GF-D8 (cell line): ENCODE measurements at places on chromosomes 3 and 15.
A peak's percentile ranks its signal among the peaks of the same experiment; 100 is the strongest.

DNA sequence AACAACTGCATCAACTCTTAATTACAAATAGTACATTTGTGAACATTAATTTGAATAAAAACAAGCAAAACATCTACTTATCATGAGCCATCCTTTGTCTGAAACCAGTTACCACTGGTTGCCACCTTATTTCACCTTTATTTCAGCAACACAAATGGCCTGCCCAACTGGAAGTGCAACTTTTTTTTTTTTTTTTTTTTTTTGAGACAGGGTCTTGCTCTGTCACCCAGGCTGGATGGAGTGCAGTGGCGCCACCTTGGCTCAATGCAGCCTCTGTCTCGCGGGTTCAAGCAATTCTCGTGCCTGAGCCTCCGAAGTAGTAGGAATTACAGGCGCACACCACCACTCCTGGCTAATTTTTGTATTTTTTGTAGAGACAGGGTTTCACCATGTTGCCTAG, 13.1 kb downstream of the WDR82 start:
- DNase-seq: no peak

GRCh38 chr3:52234516-52235447, 4.2 kb downstream of the TWF2 start:
- no peak for DNase-seq

GRCh38 chr3:38610436-38610835, 39.1 kb downstream of the SCN5A start:
- DNase-seq: no peak

- DNase-seq: no peak
Observed at GRCh38 chr3:152352554-152352953, 83.8 kb downstream of the MBNL1 start.

DNA sequence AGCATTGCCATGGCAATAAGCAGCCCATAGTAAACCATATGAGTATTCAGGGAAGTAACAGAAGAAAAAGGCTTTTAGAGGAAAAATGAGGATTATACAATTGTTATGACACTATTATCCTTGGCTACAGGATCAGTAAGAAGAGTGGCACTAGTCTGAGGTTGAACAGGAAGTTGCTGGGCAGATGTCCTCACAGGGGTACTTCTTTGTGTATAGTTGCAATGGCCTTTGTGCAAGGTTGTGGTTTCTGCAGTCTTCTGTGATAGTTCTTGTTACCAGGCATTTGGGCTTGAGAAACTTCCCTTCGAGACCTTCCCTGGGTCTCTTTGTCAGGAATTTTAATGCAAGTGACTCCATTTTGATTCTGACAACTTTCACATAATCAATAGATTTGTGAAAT, 100.6 kb upstream of the ATP11B start:
- peak; percentile 97 for DNase-seq

- no peak for DNase-seq
Observed at GRCh38 chr3:110123946-110124345, 786.6 kb upstream of the DPPA4 start.

DNA sequence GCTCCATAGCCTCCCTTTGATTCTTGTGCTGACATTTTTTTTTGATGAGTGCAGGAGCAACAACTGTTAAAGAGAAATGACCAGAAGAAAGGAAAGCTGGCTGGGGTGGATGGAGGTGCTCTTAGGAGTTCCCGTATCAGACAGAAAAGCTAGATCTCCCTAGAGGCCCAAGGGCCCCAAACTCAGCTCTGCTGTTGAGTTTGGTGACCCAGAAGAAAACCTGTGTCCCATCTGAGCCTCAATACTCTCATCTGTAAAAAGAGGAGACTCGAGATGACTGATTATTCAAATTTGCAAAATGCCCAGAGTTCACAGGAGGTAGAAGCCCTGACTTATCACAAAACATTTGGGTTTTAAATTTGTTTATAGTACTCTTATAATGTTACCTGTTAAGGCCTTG, 142.4 kb downstream of the TIGIT start:
- no peak for DNase-seq

DNA sequence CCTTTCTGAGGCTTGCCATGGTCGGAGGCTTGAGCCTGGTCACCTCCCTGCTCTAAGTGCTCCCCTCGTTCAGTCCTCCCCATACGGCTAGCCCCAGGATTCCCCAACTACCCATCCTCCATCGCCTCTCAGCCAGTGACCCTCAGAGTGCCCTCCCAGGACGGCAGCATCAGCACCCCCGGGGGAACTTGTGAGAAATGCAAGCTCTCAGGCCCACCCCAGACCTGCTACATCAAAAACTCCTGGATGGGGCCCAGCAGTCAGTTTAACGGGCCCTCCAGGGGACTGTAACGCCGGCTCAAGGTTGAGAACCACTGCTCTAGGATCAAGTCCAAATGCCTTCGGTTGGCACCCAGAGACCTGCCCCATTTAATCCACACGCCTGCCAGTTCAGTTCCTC, 6.9 kb downstream of the ADAMTS17 start:
- DNase-seq: no peak

DNA sequence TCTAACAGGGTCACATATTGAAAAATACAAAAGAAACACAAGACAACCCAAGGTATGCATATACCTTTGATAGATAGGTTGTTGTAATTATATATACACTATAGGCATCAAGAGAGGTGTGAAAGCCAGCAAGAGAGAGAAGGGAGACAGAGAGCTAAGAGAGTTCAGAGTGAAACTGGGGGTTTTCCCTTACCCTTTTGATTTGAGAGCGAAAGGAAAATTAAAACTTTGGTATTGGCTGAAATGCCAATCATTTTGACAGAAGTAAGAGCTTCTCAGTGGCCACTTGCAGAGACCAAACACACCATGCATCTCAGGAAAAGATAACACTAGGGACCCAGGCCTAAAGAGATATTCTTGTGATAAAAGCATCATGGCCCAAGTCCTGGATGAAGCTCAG, 183.6 kb downstream of the SHOX2 start:
- DNase-seq: no peak

DNA sequence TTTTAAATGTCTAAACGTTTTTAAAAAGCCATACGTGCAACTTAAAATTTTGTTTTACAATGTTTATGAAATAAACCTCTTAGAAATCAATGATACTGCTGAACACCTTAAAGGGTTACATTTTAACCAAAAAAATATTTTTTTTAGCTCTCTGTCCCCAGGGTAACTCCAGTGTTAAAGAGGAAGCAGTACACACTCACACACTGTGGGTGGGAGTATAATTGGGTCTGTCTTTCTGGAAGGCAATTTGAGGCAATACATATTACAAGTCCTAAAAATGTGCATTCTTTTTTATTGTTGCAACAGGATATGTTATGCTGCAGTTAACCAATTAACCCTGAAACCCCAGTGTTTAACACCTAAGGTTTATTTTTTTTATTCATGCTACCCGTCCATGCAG, 34.1 kb downstream of the WHAMM start:
- DNase-seq: no peak

DNA sequence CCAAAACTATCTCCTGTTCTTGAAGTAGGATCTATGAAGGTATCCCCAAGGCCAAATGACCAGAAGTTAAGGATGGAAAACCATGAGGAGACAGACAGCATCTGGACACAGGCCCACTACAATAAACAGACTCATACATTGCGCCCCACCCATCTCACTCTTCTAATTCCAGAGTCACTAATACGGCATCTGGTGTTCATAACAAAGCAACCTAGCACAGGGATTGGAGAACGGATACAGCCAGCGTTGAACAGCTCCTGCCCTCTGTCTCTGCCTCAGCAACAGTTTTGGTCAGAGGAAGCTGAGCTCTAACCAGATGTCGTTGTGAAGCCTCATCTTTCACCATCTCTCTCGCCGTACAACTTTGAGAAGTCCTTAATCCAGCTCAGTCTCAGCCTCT, 44.5 kb upstream of the CCDC80 start:
- no peak for DNase-seq

GRCh38 chr3:54969652-54970051, 41.8 kb upstream of the LRTM1 start:
- no peak for DNase-seq

DNA sequence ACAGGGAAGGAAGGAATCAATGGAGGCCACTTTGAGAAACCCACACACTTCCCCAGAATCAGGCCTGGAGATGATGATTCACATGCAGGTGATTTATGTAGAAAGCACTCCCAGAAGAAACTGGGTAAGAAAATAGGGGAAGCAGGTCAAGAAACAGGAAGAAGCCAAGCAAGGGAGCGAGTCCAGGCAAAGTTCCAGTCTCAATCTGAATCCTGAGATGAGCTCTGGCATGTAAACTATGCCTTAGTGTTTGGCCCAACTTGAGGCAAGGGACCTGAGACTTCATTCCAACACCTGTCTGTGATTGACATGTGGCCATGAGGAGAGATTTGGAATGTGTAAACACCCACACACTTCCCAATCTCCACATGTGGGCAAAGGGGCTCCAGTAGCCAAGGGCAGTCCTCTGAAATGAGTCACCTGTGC, 61.6 kb upstream of the CTNNB1 start:
- DNase-seq: no peak

DNA sequence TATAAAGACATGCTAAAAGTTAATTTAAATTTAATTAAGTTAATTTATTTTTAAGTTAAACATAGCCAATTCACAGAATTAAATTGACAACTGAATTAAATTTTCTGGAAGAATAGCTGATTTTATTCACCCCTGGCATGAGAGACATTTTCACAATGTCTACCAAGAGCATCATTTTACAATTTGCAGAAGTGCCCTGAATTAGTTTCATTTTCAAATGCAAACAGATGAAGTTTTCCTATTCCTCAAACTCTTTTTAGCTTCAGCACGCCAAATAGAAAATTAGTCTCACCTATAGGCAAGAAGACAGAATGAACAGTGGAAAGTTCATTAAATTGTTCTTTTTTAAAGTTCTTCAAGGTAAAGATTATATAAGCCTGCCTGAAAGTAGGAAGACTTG, 259.3 kb downstream of the ZBBX start:
- no peak for DNase-seq
